Aorta (tissue), 5 donors: ENCODE measurements at places on chromosomes 7 and 10.

GRCh38 chr10:104796823-104797222, 155.7 kb downstream of the SORCS3 start:
- DNase-seq: no peak

DNA sequence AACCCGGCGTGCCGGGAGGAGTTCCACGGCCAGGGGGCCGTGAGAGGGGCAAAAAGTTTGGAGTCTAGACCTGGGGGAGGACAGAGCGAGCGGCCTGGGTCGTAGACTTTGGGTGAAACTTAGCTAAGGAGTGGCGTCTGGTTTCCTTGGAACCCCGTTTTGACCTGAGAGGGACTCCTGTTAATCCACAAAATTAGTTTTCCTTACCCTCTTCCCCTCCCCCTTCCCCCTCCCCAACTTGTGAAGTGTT, 574 bp downstream of the MARCHF5 start:
- no peak for DNase-seq

DNA sequence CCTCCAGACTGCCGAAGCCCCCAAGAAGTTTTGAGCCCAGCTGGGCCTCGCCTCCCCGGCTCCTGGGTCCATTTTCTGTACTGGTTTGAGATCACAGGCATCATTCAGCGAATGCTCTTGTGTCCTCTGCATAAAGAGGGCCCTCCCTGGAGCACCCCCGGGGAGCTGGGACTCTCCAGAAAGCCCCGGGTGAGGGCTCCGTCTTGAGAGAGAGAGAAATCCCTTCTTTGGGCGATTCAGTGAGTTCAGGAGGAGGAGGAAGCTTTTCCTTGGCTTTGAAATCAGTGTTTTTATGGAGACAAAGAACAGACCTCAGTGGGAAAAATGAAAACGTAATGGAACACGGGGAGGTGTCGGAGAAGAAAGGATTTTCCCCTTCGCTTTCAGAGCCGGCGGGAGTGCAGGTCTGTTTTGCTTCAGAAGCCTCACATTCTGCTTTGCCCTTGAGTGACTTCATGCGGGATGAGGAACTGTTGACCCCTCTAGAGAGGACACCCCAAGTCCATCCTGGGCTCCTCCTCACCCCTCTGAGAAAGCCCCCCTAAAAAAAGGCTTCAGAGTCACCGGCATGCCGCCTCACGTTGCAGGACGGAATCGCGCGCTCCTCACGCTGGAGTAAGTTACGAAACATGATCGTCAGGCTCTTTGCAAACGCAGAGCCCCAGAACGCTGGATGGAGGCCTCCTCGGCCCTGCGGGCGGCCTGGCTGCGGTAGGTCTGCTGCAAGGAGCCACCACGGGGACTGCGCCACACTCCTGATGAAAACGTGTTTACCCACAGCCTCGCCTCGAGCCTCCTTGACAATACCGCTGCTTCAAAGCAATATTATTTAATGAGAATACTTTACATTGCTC, 8.5 kb upstream of the AP5Z1 start:
- no peak for DNase-seq

DNA sequence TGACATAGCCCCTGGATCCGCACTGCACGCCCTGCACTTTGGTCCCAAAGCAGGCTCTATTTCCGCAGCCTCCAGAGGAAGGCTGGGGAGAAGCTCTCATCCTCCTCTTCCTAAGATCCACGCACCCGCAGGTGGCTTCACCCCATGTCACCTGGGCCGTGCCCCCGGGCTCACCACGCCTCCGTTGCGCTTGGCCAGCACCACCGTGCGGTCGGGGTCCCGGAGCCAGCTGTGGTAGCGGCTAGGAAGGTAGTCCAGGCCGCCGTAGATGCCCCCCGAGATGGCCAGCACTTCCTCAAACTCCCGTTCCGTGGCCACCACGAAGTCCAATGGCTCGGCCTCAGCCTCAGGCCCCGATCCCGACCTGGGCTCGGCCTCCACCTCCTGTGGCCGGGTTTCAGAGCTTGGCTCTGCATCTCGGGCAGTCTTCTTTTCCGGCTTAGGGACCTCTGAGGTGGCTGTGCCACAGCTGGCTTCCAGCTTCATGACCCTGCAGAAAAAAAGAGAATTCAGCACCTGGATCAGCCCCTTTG, 5.7 kb downstream of the NAT16 start:
- DNase-seq: no peak

- DNase-seq: no peak
Observed at GRCh38 chr10:89330537-89331212, 2.9 kb downstream of the IFIT3 start.

GRCh38 chr10:84375011-84375410, 46.6 kb downstream of the CCSER2 start:
- DNase-seq: no peak

GRCh38 chr7:21850531-21851285, 95.0 kb downstream of the CDCA7L start:
- no peak for DNase-seq

GRCh38 chr10:47404446-47404845, 20.4 kb upstream of the ZNF488 start:
- no peak for DNase-seq

DNA sequence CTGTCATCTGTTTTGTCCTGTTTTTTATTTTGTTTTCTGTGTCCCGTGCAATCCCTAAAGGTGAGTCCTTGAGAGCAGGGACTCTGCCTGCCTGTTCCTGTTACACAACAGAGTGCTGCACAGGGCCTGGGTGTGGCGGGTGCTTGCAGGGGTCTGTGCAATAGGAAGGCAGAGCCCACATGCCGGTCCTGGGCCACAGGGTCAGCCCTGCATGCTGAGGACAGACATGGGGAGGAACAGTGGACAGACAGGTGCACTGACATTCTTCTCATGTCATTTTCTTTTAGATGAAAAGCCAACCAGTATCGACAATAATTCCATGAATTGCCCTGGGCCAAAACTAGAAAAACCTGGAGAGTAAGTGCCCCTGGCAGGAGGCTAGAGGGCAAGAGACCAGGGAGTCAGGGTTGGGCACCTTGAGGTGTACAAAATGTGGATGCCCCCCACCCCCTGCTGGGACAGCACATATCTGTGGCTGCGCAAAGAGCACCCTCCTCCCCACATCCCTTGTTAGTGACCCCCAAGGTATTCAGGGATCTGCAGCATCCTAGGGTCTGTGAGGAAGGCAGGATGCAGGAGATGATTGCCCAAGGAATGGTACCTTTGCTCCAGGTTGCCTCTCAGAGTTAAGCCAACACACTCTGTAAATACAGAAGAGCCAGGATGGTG, 19.9 kb downstream of the ANTXRL start:
- DNase-seq: no peak

DNA sequence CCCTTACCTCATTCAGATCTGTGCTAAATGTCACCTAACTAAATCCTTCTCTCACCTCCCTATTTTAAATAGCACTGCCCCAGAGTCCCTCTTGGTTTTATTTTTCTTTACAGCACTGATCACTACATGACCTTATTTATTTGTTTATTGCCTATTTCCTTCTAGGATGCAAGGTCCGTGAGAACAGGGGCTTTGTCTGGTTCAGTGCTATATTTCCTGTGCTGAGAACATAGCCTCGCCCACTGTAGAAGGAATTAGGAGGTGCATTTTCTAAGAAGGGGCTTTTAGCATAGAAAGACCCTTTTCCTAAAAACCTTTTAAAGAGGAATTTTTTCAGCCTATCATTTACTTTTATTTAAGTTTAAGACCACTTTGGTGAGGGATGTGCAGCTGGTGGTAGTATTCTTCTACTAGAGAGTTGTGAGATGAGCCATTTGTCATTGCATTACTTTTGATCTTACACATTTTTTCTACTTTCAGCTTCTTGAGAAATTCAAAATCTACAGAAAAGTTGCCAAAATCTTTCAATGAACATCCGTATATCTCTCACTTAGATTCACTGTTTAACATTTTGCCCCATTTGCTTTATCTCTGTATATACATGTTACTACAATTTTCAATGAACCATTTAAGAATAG, 13.5 kb upstream of the PCGF5 start:
- no peak for DNase-seq
